ENCODE measurements at places on chromosomes 3 and 15. TPM values are rescaled to one million over a fixed set of nuclear protein-coding genes. Genes with fewer than 3 reads are reported as not detected.
A peak's percentile ranks its signal among the peaks of the same experiment; 100 is the strongest.

GRCh38 chr3:110027446-110028080 lies 690.2 kb upstream of the DPPA4 start:
- no peaks in the 10 kb centered on the region for H3K4me1 ChIP-seq
- no peaks in the 10 kb centered on the region for H3K36me3 ChIP-seq
- no peak overlapping the region for H3K4me3 ChIP-seq
- H3K27me3 ChIP-seq = no peaks in the 10 kb centered on the region

GRCh38 chr3:65729555-65729954 lies 309.2 kb downstream of the MAGI1 start:
- H3K4me3 ChIP-seq = no peak overlapping the region
- H3K27ac ChIP-seq = 0 out of 2 replicates have a peak overlapping the region, but pooled peaks have one; percentile 20
- H3K4me1 ChIP-seq = peaks cover 28% of the 10 kb centered on the region
- no peaks in the 10 kb centered on the region for H3K27me3 ChIP-seq
- H3K36me3 ChIP-seq = no peaks in the 10 kb centered on the region
- no peak for DNase-seq

DNA sequence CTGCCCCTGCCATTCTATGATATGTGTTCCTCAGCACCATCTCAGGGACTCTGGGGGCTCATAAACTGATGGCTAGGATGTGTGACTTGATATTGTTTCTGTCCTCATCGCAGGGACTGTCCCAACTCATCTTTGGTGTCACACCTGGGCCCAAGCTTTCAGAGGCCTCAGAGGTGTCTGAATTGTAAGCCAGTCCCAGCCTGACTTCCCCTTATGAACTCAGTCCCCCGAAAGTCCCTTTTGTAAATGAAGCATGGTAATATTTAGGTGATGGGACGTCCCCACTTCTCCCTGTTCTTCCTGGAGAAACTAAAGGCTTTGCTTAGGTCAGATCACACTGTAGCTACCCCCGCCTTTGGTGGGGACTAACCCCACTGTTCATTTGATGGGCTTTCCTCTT lies 142.4 kb upstream of the TLE3 start:
- DNase-seq = no peak
- no peaks in the 10 kb centered on the region for H3K4me1 ChIP-seq
- no peak overlapping the region for H3K4me3 ChIP-seq
- no peak overlapping the region for H3K27ac ChIP-seq
- no peaks in the 10 kb centered on the region for H3K27me3 ChIP-seq

DNA sequence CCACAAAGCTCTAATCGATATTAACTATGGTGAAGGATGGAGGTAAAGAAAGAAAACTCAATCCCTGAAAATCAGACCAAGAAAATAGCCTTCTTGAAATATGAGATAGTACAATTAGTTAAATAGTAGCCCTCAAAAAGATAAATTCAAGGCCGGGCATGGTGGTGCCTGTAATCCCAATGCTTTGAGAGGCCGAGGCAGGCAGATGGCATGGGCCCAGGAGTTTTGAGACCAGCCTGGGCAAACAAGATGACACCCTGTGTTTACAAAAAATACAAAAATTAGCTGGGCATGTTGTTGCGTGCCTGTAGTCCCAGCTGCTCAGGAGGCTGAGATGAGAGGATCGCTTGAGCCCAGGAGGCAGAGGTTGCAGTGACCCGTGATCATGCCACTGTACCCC lies 31.6 kb upstream of the CEP152 start:
- no peak overlapping the region for H3K27ac ChIP-seq
- no peaks in the 10 kb centered on the region for H3K36me3 ChIP-seq
- no peak for DNase-seq
- H3K4me3 ChIP-seq = no peak overlapping the region

GRCh38 chr3:65279225-65279782 lies 591.5 kb upstream of the ADAMTS9 start:
- H3K27me3 ChIP-seq = no peaks in the 10 kb centered on the region
- no peaks in the 10 kb centered on the region for H3K36me3 ChIP-seq
- H3K4me3 ChIP-seq = no peak overlapping the region

- 0 out of 2 replicates have a peak, but pooled peaks cover 10% of the 10 kb centered on the region for H3K27me3 ChIP-seq
- H3K27ac ChIP-seq = no peak overlapping the region
- DNase-seq = peak; percentile 58
Measured at GRCh38 chr3:126982126-126982470, 817 bp upstream of the PLXNA1 start.

DNA sequence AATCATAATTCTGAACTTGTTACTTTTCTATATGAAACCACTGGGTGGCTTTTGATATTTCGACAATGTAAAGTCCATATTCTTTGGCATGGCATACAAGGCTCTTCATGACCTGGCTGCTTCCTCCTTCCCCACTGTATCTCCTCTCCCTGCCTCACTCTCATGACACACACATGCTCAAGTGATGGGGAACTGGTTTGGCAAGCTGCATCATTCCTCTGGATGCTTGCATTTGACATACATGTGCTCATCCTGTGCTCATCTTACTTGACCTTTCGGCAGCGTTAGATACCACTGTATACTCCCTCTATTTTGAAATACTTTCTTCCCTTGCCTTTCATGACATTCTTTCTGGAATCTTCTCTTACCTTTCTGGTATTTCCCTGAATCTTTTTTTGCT lies 51.8 kb upstream of the ZDHHC23 start:
- no peak overlapping the region for H3K27ac ChIP-seq
- no peaks in the 10 kb centered on the region for H3K4me1 ChIP-seq
- H3K4me3 ChIP-seq = no peak overlapping the region

ERC2 gene
- 12.2 TPM for total RNA-seq

VWA5B2 gene
- total RNA-seq = 0.66 TPM

SLC30A4 gene
- 0.04 TPM for total RNA-seq

CPEB1 gene
- 9.4 TPM for total RNA-seq

FEM1B gene
- total RNA-seq = 82.0 TPM

MAP2K5 gene
- 13.9 TPM for total RNA-seq

FBXO40 gene
- 0.23 TPM for total RNA-seq
